ENCODE measurements at places on chromosomes 7 and 10.

DNA sequence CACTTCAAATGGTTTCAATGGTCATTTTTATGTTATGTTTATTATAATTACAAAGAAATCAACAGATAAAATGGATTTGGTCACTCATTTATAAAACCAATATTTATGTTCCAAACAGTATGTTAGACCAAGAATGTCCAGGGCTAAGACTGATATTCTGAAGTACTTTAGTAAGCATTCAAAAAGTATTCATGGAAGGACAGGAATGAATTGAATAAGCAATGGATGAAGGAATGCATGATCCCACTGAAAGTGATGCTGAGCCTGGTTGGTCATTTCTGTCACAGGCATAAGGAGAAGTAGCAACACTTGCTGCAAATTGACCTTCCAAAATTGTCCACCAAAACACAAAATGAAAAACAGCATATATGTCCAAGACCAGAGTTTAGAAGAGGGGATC is 189.0 kb upstream of the CELF2 start:
- no peak for DNase-seq

- no peak for DNase-seq
Measured at GRCh38 chr10:21520949-21521348, 4.5 kb downstream of the SKIDA1 start.

DNA sequence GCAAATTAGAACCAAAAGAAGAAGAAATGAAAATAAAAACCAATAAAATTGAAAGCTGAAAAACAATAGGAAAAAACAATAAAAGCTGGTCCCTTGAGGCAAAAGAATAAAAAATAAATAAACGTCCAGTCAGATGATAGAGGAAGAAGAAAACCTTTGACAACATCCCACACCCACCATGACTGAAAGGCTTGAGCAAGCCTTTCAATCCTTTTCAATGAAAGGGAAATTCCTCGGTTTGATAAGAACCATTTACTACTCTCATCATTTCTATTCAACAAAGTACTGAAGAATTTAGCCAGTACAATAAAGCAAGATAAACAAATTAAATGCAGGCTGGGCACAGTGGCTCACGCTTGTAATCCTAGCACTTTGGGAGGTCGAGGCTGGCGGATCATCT is 3.8 kb downstream of the SLC25A40 start:
- no peak for DNase-seq

GRCh38 chr10:114359041-114359952 is 45.0 kb downstream of the AFAP1L2 start:
- no peak for DNase-seq

GRCh38 chr7:84729284-84729683 is 457.6 kb downstream of the SEMA3D start:
- no peak for DNase-seq

DNA sequence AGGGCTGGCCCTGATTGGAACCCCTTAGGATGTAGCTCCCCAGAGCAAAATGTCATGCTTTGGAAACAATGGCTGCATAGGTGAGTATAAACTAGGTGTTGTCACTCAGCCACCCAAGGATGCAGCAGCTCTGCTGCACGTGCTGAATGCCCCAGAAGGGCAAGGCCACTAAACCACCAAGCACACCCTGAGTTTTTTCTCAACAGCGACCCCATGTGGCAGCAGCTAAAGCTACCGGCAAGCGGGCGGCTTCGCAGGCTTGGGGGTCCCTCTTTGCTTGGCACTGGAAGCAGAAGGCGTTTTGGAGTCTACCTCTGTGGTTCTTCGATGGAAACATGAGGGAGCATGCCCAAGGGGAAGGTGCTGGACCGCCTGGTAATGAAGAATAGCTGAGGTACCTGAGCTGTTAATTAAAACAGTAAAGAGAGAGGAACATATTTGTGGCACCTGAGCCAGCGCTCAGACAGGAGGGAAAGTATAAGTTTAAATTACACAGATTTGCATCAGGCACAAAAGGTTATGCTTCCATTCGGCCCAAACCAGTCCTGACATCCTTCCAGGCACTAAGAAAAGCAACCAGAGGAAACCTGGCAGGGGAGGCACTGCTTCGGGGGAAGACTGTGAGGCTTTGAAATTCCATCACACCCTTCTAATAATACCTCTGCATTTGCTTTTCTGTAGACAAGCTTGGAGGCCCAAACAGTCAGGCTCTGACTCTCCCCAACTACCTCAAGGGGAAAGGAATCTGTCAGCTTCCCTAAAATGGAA is 152.1 kb downstream of the GFRA1 start:
- DNase-seq = no peak

GRCh38 chr7:103843689-103844480 is 145.6 kb downstream of the RELN start:
- DNase-seq = no peak

GRCh38 chr10:115941361-115941771 is 331.6 kb downstream of the GFRA1 start:
- DNase-seq = no peak

DNA sequence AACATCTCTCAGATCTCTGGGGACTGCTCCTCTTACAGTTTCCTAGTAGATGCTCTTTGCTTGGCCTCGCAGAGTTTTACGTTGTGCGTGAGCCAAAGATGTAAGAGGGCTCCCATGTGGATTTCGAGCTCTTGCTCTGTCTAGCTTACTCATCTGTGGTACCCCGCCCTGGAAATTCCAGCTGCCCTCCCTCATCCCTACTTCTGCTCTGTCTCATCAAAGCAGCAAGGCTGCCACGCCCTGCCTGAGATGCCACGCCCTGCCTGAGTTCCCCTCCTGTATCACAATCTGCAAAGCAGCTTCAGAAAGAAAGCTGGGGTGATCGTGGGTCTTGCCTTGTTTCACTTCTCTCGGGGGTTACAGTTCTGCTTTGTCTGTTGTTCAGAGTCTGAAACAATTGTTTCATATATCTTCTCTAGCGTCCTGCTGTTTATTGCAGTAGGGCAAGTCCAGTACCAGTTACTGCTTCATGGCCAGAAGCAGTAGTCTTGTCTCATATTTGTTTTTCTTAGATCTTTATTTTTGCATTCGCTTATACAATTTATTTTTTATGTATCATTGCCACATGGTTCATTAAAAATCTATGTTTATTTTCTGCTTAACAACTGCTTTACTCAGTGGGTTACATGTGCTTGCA is 36.1 kb upstream of the CCNY start:
- peak; percentile 31 for DNase-seq

DNA sequence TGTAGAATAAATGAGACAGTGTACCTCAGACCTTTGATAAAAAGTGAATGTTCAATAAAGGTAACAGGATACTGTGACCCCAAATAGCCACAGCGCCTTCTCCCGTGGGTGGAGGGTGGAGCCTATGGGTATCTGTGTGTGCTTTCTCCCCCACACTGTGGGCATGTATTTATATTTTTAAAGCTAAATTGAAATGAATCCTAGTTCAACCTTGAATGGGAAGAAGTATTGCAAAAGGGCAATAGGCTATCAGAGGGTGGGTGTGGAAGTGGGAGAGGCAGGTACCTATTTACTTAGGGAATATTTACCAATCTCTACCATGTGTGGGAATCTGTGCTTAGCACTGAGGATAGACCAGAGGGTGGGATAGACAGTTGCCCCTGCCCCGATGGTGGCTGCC is 68.9 kb downstream of the PFKFB3 start:
- DNase-seq = no peak

GRCh38 chr10:13165177-13165576 is 3.8 kb downstream of the MCM10 start:
- DNase-seq = no peak

- no peak for DNase-seq
Measured at GRCh38 chr10:44962870-44963738, 3.5 kb downstream of the RASSF4 start.

GRCh38 chr10:47040681-47041080 is 129.5 kb downstream of the PTPN20 start:
- DNase-seq = no peak

DNA sequence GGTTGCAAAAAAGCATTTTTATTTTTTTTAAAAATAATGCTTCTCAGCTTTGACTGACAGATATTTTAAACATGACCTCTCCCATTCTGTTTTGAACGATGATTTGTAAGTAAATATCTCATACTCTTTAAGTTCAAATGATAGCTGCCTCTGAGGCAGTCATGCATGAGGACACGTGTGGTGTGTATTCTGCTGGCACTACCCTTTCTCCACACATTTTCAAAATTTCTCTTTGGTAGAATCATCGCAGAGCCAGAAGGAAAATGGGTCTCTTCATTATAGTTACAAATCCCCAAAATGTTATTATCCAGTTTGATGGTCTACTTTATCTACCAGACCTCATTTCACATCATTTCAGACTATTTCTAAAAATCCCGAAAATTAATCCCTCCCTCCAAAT is 55.1 kb downstream of the FZD1 start:
- DNase-seq = no peak

DNA sequence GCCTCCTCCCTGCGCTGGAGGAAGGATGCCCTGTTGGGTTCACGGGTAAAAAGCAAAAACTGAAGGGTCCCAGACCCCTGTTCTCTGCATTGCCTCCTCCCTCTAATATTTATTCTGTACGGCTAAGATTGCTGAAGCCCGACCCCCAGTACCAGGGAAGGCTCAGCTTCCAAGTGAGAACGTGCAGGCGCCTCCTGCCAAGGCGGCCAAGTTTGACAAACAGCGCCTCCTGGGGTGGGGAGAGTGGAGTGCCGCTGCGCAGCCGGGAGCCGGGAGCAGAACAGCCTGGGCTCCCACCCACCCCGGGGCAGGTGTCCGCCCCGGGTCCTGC is 4.7 kb upstream of the EBF3 start:
- DNase-seq = no peak

DNA sequence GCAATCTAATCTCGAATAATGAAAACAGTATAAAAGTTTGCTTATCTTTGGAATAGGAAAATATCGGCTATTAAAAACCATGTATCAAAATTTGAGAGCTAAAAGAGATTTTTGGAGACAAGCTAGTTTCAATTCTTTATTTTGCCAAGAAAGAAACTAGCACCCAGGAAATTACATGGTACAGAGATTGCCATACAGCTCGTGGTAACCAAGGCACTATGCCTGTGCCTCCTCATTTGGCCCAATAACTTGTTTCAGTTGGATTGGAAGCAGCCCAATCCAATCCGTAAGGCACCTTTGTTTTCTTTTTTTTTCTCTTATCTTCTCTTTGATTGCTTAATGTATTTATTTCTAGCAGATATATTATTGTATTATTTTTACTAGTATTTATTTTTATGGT is 55.0 kb downstream of the GNAI1 start:
- DNase-seq = peak; percentile 33

DNA sequence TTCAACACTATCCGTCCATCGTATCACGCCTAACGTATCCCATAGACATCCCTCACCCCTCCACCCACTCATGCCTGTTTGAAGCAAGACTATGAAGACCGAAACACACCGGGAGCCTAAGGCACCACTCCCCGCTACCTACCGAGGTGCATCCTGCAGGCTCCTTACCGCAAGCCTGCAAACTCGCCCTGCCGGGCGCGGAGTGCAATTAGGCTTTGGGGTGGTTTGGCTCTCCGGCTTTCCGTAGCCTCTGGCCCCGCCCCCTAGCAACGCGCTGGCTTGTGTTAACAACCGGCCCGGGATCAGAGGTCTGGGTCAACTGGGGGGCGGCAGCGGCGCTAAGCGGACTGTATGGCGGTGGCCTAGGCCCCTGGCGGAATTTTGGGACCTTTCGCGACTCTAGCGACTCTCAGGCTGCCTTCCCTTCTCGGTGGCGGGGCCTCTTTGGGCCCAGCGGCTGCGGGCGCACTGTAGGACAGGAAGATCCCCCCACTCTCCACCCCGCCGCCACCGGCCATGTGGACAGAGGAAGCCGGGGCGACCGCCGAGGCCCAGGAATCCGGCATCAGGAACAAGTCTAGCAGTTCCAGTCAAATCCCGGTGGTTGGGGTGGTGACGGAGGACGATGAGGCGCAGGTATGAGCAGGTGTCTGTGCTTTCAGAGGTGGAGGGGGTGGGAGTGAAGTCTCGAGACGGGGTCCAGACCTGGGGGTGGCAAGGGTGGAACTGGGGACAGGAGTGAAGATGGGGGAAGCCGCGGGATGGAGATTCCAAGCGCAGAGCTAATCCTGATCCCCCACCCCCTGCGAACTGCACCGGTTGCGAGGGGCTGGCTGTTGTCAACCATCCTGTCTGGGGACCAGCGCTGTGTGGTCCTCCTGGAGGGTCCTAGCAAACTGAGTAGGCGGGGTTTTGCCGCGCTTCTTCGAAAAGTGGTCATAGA is at the start of gene CFAP69:
CFAP69 (plus strand) TSS at position 266 of the 943 bp plus-strand sequence; CDS start at position 517, 251 bp downstream.
- DNase-seq = peak; percentile 72

DNA sequence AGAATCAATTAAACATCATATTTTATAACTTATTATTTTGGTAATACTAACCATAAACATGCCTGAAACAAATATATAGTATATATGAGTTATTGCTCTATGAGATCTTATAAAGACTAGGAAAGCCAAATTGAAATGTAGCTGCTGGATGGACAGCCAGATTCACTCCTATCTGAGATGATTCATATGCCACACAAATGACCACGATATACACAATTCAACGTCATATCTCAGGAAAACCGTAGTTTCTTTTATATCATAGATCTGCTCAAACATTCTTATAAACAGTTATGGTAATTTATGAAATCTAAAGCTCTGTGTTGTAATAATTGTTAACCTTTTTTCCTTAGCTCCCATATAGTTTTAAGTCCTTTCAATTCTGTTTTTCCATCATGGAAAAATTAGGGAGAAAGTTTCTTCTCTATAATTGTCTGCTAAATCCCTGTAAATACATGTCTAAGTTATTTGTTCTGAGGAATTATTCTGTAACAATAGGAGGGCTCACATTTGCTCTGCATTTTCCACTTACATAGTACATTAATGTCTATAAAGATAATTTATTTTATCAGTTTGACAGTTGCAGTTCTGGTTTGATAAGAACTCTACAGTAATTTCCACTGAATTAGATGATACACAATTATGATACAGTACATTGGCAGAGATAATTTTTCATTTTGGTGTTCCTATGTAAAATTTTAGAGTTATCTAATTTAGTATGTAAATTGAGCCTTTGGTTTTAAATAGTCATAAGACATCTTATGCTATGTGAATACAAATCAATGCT is 42.7 kb downstream of the GNAT3 start:
- DNase-seq = no peak

DNA sequence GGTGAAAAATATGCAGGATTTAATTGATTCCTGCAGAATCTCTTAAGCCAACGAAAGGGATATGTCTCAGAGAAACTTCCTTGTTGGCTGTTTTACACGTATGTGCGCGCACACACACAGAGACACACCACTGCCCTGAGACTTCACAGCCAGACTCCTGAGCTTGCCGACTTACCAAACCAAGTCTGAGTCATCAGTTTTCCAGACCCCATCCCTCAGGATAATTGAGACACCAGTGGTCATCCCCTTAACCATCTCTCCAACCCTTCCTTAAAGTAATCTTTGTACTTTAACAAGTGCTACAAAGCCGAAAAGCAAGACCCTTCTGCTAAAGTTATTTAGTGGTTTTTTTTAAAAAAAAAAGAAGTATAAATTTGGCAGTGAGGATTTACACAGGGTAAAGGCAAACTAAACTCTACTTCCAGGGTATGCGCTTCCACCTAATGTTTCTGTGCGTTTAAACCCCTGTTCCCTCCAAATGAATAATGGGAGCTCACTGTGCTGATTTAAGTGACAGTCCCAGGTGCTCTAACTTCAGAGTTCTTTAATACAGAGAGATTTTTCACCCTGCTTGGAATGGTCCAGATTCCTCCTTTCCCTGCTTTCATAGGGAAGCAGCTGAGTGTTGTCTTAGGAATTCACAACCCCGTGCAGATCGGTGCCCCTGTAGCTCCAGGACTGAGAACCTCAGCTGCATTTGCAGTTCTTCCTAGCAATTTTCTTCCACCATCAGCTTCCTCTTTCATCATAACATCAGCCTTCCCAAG is 198.5 kb downstream of the INHBA start:
- no peak for DNase-seq
